ENCODE measurements at places on chromosomes 1 and 21.

- no peak for DNase-seq
Observed at GRCh38 chr1:115839679-115840237, 1.2 kb downstream of the NHLH2 start.

DNA sequence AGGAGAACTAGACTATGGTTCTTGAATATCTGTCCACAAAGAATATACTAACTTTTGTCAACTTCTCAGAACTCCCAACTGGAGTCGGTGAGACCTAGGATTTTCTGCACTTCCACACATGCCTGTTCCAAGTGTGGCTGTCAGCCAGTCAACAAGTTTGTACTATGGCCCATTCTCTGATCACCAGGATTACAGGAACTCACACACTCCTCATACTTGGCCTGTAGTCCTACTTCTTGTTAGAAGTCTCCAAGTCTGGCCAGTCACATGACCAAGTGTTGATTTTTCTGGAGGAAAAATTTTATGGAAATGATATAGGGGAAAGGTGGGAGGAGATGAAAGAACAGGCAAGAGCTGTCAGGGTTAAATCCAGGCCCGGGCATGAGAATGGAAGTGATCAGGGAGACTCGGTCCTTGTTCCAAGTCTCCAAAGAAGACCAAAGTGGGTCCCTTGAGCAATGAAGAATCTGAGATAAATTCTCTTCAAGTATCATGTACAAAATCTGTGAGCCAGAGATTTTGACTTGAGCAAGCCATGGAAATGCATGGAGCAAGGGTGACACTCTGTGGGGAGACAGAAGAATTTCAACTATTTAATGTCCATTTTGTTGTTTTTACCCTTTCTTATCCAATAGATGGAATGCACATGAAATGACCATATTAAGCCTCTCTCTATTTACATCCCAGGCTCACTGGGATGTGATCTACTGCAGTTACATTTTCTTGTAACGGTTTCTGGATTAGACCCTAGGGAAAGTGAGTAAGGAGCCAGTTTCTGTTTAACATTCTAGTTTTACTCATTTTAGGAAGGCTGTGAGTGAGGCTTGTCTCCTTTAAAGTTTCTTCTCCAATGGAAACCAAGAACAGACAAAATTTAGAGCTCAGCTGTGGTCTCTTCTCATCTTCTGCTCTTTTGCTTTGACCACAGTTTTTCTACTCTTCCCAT is 320.9 kb downstream of the ASTN1 start:
- no peak for DNase-seq

DNA sequence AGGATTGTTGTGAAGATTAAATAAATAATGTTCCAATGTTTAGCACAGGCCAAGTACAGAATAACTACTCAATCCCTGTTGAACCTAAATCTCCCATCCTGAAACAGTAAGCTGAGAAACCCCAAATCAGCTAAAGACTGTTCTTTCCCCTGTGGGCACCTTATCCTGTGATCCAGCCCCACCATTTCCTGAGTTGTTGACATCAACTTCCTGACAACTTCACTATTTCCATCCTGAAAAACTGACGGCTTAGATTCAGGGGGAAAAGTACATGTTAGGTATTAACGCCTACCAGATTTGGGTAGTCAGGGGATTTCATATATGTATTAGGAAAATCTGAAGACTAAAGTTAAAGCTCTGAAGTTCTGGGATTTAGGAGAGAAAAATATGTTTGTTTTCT is 51.7 kb upstream of the PALMD start:
- no peak for DNase-seq

GRCh38 chr1:30713311-30713710 is 10.1 kb downstream of the MATN1 start:
- DNase-seq, result no peak

DNA sequence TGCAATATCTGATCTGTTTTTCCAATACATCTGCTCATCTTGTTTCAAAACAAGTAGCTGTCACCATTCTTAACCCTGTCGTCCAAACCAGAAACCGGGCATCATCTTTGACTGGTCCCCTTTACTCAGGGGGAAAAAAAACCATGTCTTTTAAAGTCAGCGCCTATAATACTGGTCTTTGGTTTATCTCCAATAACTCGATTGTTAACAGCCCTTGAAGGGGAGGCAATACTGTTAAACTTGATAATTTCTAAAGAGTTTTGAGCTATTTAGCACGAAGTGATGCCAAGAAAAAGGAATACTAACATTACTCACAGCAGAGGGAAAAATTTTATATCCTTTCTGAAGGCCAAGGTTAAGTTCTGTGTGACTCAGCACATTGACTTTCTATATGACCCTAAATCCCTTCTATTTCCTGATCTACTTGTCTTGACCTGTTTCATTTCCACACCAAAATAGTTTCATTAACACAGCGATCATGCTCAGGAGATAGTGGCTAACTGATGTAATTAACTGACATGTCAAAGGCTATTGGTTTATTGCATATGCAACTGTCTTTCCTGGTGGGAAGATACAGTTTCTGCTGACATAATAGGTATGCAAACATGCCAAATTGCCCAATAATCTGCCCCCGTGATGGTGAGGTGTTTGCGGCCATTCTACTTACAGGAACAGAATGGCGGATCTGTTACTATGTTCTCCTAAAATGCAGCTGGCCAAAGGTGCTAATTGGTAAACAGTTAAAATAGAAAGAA is 59.1 kb downstream of the NFIA start:
- DNase-seq, result no peak

DNA sequence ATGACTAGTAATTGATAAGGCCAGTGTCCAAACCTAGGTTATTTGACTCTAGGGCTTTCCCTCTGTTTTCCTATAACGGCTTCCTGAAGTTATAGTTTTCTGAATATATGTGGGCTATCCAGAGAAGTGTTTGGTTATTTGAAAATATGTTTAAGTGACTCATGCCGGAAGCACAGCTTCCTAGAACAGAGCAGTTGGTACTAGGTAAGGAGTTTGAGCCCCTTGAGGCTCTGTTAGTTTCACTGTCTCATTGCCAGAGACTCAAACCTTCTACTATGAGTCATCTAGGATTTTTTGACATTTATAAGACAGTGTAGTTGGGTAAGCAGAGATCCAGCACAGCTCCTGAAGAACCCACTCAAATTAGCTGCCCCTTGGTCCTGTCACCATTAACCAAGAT is 27.1 kb upstream of the LEPR start:
- no peak for DNase-seq

GRCh38 chr1:23462766-23463165 is 21.2 kb downstream of the ASAP3 start:
- no peak for DNase-seq

DNA sequence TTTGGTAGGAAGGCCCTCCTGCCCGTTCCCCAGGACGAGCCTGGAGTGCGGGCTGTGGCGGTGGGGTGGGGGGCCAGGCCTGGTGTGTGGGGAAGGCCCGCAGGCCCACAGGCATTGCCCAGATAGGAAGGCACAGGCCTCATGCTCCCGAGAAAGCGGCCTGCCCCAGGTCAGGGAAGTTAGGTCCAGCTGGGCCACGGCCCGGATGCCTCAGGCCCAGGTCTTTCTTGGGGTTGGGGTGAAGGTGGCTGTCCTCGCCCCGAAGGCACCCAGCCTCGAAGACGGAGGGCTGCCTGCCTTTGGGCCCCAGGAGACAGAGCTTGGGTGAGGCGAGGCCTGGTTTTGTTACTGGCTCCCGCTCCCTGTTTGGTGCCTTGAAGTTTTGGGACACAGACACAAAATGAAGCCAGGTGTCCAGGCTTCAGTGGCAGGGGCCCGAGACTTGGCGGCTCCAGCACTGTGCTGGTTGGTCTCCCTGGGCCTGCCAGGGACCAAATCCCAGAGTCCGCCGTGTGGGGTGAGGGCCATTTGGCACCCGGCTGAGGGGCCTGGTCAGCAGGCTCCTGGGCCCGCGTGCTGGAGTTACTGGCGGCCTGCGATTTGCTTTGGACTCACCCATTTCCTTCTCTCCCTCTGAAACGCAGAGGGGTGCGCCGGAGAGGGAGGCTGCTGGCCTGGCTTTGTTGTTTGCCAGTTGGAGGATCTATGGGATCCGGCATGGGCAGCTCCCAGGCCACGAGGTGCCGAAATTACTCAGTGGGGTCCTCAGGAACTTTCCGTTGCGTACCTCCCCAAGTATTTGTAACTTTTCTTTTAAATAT is 2.0 kb downstream of the SKI start:
- DNase-seq, result no peak

DNA sequence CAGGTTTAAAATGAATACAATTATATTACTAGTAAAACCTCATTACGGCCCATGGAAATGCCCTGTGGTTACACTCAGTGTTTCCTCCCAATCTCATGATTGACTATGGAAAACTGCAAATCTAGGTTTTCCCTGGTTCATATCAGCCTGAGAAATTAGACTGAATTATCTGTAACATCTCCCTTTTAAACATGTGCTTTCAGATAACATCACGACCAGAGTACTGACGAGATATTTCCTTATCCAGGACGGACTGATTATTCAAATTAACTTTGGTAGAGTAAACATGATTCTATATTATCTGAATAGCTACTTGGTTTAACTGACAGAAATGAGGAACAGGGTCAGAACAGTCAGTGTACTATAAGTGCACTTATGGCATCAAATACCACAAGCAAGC is 82.3 kb downstream of the RGS7 start:
- no peak for DNase-seq

- peak; percentile 49 for DNase-seq
Observed at GRCh38 chr1:149917571-149918144, at the start of gene SV2A. TSS of gene SV2A (minus strand) at chr1:149917844. CDS start at chr1:149913840, 4,004 bp downstream.

DNA sequence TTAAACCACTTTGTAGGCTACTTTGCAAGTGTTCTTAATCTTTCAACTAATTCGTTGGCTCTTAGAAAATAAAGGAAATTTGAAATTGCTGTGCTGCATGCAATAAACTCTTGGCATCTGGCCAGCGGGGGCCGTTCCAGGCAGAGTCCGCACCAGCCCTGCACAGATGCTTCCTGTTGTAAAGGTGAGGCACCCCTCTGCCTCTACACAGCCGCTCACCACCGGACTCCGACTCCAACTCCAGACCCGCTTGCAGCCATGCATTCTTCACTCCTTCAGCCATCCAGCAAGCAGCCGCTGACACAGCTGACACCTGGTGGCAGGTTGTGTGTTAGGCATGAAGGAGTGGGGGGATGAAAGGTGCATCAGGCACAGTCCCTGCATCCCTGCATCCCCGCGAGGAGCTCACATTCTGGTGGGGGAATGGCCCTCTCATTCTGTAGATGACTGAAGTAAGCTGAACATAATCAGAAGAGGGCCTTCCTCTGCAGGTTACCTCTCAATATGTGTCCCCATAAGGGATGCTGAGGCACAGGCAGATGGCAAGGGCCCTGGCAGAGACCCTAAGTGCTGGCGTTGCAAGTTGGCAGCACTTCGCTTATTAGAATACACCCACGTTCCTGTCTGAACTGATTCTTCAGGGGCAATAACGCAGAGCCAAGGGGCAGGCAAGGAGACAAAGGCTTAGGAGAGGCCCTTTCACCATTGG is 56.8 kb downstream of the GLIS1 start:
- DNase-seq, result peak; percentile 15

- DNase-seq, result no peak
Observed at GRCh38 chr1:63883494-63884235, 109.8 kb downstream of the ROR1 start.

GRCh38 chr1:207336559-207337467 is 15.3 kb downstream of the CD55 start:
- DNase-seq, result no peak
